Effector memory CD4-positive, alpha-beta T cell (primary cell): ENCODE measurements at places on chromosomes 4 and X.

- no peak for DNase-seq
Measured at GRCh38 chr4:91171217-91171616, 1044.0 kb downstream of the CCSER1 start.

DNA sequence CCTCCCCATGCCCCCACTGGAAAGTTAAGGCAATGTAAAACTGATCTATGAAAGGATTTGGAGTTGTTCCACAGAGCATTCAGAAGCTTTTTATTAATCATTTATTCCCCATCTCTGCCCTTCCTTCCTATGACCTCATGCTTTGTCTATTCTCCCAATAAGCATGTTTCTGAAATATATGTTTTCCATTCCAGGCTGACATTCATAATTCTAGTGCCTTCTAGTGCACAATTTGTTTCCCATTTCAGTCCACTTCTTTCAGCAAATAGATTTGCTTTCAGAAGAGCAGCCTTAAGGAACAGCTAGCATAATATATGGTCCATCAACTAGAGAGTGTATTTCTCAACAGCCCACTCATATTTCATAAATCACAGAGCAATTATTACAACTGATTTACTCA is 77.1 kb upstream of the ATXN3L start:
- no peak for DNase-seq

- no peak for DNase-seq
Measured at GRCh38 chrX:154599531-154599930, 14.6 kb downstream of the CTAG1A start.

DNA sequence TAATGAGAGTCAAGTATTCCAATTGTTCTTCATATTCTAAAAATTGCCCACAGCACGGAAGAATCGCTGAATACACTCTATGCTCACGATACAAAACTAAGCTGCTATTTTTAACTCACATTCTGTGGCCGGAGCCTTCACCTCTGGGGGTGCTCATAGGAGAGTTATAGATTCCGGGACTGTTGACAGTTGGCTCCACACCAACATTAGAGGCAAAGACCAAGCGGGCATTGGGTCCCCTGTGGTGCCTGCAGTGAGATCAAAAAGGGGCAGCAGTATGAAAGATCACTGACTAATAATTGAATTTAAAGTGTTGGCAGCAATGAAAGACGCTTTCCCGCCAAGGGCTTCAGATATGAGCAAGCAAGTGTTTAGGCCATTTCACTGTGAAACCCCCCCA is 146.0 kb downstream of the TMEM144 start:
- DNase-seq: no peak

- no peak for DNase-seq
Measured at GRCh38 chrX:40172401-40173142, 74.8 kb upstream of the BCOR start.

DNA sequence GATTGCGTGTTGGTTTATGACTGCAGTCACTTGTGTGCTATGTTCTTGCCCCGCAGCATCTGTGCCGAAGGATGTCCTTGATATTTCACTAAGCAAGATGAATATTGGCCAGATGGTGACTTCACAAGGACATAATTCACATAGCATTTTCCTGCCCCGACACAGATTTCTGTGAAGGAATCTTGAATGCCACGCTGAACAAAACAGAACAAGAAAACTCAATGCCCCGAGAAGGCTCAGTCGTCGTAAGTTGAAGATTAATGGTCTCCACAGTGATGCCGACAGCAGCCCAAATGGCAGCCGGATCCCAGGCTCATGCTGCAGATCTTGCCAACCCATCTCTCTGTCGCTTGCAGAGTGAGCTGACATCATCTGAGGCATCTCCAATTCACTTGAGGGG is 145.9 kb downstream of the CPEB2 start:
- DNase-seq: no peak

DNA sequence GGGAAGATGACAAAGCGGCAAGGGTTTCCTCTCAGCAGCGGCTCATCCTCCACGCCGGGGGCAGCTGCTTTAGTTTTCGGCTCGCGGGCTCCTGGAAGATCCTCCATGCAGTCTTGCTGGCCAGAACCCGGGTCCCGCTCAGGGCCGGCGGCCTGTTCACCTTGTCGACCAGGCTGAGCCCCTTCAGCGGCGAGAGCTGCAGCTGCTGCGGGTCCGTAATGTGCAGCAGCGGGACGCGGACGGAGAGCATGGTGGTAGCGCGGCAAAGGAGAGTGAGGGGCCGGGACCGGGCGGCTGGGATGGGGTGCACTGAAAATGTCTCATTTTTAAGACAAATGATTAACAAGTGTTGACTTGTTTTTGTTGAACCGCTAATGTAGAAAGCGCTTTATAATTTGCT is 33.2 kb downstream of the EFHC2 start:
- DNase-seq: no peak

DNA sequence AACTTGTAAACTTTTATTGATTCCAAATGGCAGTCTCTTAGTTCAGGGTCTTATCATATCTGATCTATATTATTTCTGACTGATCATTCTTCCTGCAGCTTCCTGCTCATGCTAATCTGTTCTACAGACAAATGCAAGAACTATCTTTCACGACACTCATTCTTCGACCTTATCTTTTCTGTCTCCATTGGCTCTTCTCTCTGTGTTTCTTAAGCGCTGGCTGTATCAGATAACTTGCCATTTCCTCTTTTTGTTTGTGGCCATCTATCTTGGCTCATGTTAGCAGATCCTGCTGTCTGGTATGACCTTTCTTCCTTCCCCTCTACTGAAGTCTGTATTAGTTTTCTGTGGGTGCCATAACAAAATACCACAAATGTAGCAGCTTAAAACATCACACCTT is 230.5 kb upstream of the PUDP start:
- no peak for DNase-seq

GRCh38 chr4:45043911-45044310 is 317.6 kb upstream of the GNPDA2 start:
- DNase-seq: no peak
